A549 treated with AZD2906 at 1 μM for 4 hours (cell line): ENCODE measurements at places on chromosomes 11 and 22. TPM values are rescaled to one million over a fixed set of nuclear protein-coding genes. Genes with fewer than 3 reads are reported as not detected.

The OR5B21 gene
- not detected in 5 replicates for total RNA-seq

The CNGA4 gene
- total RNA-seq: 0.03 to 0.08 TPM (median 0.06 TPM) in 3 of 5 replicates, not detected in the others

The SLC22A8 gene
- not detected in 5 replicates for total RNA-seq

The OR6A2 gene
- not detected in 5 replicates for total RNA-seq

The GVQW3 gene
- total RNA-seq: 0.62 to 1.0 TPM (median 0.71 TPM) in 5 replicates

The MRGPRX4 gene
- total RNA-seq: not detected in 5 replicates

The ZNF280A gene
- 2.9 to 3.9 TPM (median 3.0 TPM) in 5 replicates for total RNA-seq

The NXPE1 gene
- total RNA-seq: not detected in 5 replicates

The MAPK8IP1 gene
- 5.4 to 6.9 TPM (median 6.1 TPM) in 5 replicates for total RNA-seq

The FGF4 gene
- 0.02 to 0.09 TPM in 2 of 5 replicates, not detected in the others for total RNA-seq

The KDM4E gene
- total RNA-seq: not detected in 5 replicates

The CLDN5 gene
- not detected in 5 replicates for total RNA-seq

The CDC42EP1 gene
- total RNA-seq: 22.8 to 32.8 TPM (median 31.6 TPM) in 5 replicates

The SLC17A6 gene
- not detected in 5 replicates for total RNA-seq

The MOGAT2 gene
- not detected in 5 replicates for total RNA-seq

The APOA1 gene
- total RNA-seq: 0.14 to 0.65 TPM (median 0.36 TPM) in 5 replicates

The KCNJ1 gene
- 0.03 TPM in 1 of 5 replicates, not detected in the others for total RNA-seq

The SLC43A1 gene
- 2.2 to 3.0 TPM (median 2.5 TPM) in 5 replicates for total RNA-seq

The MAPK8IP2 gene
- total RNA-seq: 2.6 to 3.9 TPM (median 3.8 TPM) in 5 replicates

The SESN3 gene
- total RNA-seq: 0.07 to 0.12 TPM (median 0.11 TPM) in 5 replicates

The RAG1 gene
- 0.10 to 0.71 TPM (median 0.39 TPM) in 5 replicates for total RNA-seq

The PRG3 gene
- not detected in 5 replicates for total RNA-seq

The TRPM5 gene
- total RNA-seq: not detected in 5 replicates

The NLRP10 gene
- not detected in 5 replicates for total RNA-seq

The SH3BP1 gene
- total RNA-seq: 1.0 to 2.0 TPM (median 1.6 TPM) in 5 replicates

The SCN3B gene
- 0.08 to 0.17 TPM (median 0.11 TPM) in 5 replicates for total RNA-seq

The C11orf65 gene
- 0.19 to 0.50 TPM (median 0.22 TPM) in 4 of 5 replicates, not detected in the other for total RNA-seq

The PIWIL4 gene
- total RNA-seq: 0.15 to 0.30 TPM (median 0.21 TPM) in 5 replicates

The KRTAP5-2 gene
- not detected in 5 replicates for total RNA-seq

The ROBO4 gene
- total RNA-seq: not detected in 5 replicates

The E2F8 gene
- 5.3 to 6.2 TPM (median 5.9 TPM) in 5 replicates for total RNA-seq

The MISFA gene
- total RNA-seq: 1.4 to 2.6 TPM (median 1.6 TPM) in 5 replicates

The CPT1A gene
- total RNA-seq: 28.4 to 32.1 TPM (median 30.9 TPM) in 5 replicates

The BBOX1 gene
- not detected in 5 replicates for total RNA-seq

The MYBPC3 gene
- 0.05 to 0.10 TPM (median 0.07 TPM) in 5 replicates for total RNA-seq

The HORMAD2 gene
- not detected in 5 replicates for total RNA-seq

The TLCD5 gene
- total RNA-seq: 5.3 to 7.8 TPM (median 7.2 TPM) in 5 replicates

The MS4A6E gene
- not detected in 5 replicates for total RNA-seq

The RHOG gene
- total RNA-seq: 98.7 to 123 TPM (median 119 TPM) in 5 replicates

The DSCAML1 gene
- total RNA-seq: 0.14 to 0.64 TPM (median 0.34 TPM) in 5 replicates

The FOLR2 gene
- total RNA-seq: not detected in 5 replicates
